SW480 (cell line): ENCODE measurements at places on chromosomes 11 and 22.

DNA sequence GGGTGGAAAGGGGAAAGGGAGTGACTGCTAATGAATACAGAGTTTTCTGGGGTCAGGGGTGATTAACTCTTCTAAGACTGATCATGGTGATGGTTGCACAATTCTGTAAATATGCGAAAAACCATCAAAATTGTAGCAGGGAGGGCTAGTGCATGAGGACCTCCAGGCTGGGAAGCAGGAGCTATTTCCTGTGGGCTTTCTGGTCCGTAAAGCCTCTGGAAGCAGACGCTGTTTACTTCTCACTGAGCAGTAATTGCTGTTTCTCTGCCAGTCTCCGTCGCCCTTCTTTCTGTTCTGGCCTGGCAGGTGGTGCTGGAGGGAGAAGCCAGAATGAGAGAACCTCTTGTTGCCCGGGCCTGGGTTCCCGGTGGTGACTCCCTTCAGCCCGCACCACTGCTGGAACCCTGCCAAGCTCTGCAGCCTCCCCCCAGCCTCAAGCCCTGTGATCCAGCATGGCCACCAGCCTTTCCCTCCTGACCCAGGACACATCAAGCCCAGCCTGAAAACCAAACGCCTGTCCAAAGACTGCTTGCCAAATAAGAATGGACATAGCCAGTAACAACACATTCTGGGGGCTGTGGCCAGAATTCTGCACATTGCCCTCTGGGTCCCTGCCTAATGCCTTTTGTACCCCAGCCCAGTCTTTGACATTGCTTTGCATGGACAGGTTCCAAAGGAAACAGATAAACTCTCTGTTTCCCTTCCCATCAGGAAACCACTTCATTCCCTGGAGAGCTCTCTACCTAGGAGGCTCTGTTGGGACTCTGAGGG lies 201.0 kb upstream of the NAV2 start:
- peak; percentile 40 for DNase-seq

DNA sequence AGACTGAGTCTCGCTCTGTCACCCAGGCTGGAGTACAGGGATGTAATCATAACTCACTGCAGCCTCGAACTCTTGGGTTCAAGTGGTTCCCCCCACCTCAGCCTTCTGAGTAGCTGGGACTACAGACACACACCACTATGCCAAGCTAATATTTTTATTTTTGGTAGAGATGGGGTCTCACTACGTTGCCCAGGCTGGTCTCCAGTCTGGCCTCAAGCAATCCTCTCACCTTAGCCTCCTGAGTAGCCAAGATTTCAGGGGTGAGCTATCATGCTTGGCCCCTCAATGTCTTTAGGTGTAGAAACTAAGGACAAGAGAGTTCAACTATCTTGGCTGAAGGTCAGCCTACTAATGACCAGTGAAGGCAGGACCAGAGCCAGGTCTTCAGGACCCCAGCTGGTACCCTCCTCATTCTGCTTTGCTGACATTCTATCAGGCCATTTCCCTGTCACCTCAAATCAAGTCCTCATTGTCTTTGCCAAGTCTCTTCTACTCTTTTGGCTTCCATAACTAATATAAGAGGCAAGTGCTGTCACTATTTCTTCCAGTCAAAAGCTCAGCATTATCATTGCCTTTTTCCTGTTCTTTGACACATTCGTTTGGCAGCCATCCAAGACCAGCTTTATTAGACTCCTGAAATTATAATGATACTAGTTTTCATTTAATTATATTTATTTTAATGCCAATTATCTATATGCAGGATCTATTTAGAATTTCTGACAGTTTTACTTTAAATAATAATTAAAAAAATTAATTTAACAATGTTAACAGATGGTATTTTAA lies 264.2 kb upstream of the PITPNB start:
- no peak for DNase-seq

DNA sequence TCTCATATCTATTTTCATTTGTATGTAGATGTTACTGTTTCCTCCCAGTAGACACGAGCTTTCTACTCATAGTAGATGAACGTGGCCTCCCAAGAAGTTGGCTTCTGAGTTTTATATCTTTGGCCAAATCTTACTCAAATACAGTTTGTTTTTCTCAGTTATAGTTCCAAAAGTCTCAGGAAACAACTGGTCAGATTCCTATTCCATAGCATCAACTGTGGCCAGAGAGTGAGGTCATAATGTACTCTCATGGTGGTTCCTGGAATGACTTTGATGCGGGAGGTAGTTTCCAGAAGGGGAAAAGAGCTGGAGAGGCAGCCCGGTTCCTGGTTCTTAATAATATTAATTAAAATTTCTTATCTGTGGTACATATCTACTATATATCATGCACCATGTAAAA lies 77.3 kb downstream of the SLC17A6 start:
- no peak for DNase-seq

- no peak for DNase-seq
Measured at GRCh38 chr22:31841078-31841827, 87.4 kb downstream of the DEPDC5 start.

- peak; percentile 87 for DNase-seq
Measured at GRCh38 chr11:120137611-120138521, at the start of gene TRIM29. Gene TRIM29 (minus strand): TSS chr11:120138113. CDS start chr11:120138031, 82 bp downstream.
